ENCODE measurements at places on chromosomes 12 and 14.

DNA sequence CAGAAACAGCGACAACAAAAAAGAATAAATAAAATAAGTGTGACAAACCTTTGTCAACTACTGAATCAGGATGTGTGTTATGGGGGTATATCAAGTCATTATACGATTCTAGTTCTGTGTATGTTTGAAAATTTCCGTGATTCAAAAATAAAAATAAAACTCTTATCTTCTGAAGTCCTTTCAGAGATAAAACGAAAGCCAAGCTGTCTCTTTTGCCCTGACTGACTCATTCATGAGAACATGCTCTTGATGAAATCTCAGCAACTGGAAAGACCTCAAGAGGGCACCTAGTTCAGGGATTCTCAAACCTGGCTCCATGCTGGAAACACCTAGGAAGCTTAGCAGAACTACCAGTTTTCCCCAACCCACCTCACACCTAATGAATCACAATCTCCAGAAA lies 9.2 kb downstream of the FOXN3 start:
- DNase-seq, result peak; percentile 89

- DNase-seq, result no peak
Observed at GRCh38 chr12:105457026-105457425, 126.5 kb downstream of the C12orf75 start.

DNA sequence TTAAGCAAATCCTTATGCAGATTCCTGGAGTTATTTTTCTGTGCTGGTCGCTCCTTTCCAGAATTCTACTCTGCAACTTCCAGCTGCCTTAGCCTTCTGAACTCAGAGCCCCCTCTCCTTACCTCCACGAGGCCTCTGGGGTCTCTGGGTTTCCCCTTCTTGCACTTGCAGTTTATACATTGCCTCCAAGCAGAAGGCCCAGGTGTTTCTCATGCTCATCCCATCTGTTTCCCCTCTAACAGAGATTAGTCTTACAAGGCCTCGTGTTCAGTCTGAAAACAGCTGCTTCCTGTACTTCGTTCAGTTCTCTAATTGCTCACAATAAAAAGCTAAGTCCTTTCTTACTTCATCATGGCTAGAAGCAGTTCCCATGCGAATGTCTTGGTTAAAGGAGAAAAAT lies 134.4 kb upstream of the FGD4 start:
- peak; percentile 19 for DNase-seq

DNA sequence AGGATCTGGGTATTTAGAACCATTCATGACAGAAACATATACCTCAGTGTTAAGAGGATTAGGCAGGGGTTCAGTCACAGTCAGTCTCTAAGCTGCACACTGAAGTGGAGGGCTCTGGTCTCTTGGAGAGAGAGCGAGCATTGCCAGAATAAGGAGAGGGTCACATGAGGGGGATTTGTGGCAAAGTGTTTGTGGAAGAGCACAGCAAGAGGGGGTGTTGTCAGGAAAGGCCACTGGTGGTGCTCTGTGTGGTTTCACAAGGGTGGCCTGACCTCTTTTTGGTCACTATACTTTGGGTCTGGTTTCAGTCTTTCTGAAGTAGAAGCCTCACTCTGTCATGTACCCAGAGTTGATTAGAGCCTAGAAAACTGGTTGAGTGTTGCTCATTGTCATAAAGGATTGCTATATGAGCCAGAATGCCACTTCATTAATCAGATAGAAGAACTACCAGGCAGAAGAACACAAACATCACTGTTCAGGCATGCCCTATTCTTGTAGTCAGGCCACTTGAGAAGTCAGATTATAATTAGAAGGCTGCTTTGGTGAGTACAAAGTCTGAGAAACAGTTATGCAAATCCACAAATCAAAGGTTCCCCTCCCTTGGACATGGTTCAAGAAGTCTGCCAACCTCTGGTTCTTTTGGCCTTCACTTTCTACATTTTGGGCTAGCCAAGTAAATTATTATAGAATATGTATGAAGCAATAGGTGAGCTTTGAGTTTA lies 8.4 kb downstream of the TMEM19 start:
- no peak for DNase-seq

DNA sequence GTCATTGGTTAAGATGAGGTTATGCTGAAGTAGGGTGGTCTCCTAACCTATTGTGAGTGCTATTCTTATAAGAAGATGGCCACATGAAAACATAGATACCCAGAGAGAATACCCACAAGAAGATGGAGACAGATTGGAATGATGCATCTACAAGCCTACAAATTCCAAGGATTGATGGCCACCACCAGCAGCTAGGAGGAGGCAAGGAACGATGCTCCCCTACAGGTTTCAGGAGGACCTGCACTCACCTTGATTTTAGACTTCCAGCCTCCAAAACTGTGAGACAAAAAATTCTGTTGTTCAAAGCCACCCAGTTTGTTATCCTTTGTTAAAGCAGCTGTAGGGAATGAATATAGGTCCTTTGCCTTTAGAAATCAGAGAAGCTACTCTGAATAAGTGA lies 227.4 kb downstream of the NEDD1 start:
- no peak for DNase-seq

GRCh38 chr14:58216544-58216943 lies 16.6 kb downstream of the ACTR10 start:
- DNase-seq, result peak; percentile 54

DNA sequence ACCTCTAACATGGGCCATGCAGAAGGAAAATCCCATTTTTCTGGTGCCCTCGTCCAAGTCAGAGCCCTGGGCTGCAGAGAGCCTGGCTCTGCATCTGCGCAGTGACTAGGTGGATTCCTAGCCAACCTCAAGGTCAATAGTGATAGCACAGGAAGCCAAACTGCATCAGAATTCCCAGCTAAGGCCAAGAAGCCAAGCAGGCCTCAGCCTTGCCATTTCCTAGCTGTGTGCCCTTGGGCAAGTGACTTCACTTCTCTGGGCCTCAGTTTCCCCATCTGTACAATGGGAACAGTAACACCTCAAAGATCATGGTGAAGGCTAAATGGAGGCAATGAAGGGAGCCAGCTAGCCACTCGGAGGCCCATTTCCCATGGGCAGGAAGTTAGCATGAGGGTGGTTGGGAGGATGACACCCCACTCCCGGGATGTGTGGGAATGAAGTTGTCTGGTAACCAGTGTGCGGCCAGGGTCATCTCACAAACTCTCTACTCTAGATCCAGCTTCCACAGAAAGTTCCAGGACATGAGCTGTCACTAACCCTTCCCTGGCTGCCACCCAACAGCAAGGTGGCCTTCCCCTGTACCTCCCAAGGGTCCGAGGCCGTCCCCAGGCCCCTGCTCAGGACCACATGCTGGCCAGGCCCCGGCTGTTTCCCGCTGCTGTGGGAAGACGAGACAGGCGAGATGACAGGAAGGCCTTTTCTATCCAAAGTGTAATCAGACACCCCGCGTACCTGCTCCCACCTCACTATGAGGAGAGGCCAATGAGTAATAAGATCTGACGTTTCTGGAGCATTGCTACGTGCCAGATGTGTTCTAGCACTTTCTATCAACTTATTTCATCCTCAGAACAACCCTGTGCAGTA lies 125.7 kb downstream of the SCARB1 start:
- DNase-seq, result peak; percentile 53

- DNase-seq, result no peak
Observed at GRCh38 chr12:68199127-68199526, 26.5 kb downstream of the IL26 start.

- no peak for DNase-seq
Observed at GRCh38 chr14:100778526-100778882, 47.4 kb upstream of the MEG3 start.

- peak; percentile 32 for DNase-seq
Observed at GRCh38 chr14:59632381-59632780, 55.8 kb upstream of the CCDC175 start.

GRCh38 chr14:85093631-85094330 lies 436.2 kb upstream of the FLRT2 start:
- DNase-seq, result peak; percentile 84

DNA sequence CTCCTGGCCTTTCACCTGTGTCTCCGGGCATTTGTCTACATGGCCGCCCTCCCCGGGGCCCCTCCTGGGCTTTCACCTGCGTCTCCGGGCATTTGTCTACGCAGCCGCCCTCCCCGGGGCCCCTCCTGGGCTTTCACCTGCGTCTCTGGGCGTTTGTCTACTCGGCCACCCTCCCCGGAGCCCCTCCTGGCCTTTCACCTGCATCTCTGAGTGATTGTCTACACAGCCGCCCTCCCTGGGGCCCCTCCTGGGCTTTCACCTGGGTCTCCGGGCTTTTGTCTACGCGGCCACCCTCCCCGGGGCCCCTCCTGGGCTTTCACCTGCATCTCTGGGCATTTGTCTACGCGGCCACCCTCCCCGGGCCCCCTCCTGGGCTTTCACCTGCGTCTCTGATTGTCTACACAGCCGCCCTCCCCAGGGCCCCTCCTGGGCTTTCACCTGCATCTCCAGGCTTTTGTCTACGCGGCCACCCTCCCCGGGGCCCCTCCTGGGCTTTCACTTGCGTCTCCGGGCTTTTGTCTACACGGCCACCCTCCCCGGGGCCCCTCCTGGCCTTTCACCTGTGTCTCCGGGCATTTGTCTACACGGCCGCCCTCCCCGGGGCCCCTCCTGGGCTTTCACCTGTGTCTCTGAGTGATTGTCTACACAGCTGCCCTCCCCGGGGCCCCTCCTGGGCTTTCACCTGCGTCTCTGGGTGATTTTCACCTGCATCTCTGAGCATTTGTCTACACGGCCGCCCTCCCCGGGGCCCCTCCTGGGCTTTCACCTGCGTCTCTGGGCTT lies 68.0 kb upstream of the GALNT9 start:
- no peak for DNase-seq

DNA sequence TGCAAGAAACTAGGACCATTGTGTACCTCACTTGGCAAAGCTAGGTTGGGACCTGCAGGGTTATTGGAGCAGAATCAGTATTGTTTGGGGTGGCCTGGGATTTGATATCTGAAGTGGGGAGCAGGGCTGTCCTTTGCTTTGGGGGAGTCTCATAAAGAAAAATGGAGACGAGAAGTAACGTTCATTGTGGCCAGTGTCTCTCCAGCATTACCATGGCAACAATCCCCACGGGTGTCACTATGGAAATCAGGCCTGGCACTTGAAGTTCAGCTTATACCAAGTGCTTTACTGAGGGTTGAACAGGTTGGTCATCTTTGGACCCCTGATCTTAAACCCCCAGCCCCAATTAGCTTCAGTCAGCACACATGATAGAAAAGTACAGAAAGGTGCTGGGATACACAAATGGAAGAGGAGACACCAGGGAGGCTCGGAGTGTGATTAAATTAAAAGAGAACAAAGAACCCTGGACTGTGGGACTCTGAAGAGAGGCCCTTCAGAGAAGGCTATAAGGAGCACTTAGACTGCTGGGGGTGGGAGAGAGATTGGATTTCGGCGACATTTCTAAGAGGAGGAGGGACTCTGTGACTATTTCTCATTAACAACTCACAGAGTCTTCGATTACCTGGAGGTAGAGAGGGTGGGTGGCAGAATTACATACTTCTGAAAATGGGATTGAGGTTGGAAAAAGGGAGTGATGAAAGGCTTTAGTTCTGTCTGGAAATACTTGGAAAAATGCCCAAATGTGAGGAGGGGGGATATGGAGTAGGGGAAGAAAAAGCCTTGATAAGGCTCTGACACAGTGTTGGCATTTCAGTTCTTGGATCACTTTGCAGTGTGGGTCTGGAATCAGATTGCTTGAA lies 3.7 kb downstream of the KIF5A start:
- no peak for DNase-seq

DNA sequence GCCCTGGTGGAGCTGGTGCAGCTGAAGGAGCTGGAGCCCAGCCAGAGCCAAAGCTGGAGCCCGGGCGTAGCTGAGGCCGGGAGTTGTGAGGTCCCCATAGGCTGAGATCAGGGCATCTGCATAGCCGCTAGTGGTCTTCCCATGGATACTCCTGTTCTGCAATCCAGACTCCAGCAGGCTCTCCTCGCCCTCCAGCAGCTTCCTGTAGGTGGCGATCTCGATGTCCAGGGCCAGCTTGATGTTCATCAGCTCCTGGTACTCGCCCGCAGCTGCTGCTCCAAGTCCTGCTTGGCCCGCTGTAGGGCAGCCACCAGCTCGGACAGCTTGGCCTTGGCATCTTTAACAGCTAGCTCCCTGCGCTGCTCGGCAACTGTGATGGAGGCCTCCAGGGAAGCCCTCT lies 966.1 kb downstream of the FSCB start:
- no peak for DNase-seq

DNA sequence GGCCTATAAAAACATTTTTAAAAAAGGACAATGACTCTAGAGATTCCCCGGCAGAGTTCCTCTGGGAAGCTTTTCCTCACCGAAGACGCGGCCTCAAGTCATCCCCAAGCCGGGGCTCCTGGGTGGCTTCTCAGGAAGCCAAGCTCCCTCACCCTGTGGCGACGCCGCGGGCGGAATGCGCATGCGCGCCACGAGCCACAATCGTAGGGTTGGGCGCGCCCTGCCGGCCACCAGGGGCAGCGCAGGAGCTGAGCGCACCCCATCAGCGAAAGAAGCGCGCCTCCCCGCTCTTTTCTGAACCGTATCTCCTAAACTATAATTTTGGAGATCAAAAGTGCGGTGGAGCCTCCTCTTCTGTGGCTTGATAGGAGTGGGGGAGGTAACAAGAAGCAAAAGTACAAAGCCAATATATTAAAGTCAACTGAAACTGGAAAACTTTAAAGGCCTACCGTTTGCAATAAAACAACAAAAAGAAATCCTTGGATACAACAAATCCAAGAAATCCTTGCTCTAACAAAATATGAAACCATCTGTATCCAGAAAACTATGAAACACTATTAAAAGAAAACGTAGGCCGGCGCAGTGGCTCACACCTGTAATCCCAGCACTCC lies 17.4 kb upstream of the CHFR start:
- DNase-seq, result peak; percentile 22

DNA sequence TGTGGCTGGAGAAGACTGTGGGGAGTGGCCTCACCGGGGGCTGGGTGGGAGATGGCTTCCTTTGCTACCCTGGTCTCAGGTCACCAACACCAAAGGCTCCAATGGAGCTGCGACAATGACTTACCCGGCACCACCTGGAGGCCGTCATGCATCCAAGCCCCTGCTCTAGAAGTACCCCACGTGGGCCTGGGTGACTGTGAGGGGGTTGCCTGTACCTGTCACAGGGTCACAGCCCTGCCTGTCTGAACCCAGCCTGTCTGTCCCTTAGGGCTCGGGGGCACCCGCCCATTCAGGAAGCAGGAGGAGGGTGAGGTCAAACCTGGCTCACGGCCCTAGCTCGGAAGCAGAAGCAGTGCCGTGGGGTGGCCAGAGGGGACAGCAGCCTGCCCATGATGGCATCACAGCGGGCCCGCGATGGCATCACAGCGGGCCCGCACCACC lies 18.9 kb downstream of the ABCB9 start:
- no peak for DNase-seq

- no peak for DNase-seq
Observed at GRCh38 chr12:5177731-5178130, 134.1 kb downstream of the KCNA5 start.
